ENCODE measurements at places on chromosomes 5 and 9.

DNA sequence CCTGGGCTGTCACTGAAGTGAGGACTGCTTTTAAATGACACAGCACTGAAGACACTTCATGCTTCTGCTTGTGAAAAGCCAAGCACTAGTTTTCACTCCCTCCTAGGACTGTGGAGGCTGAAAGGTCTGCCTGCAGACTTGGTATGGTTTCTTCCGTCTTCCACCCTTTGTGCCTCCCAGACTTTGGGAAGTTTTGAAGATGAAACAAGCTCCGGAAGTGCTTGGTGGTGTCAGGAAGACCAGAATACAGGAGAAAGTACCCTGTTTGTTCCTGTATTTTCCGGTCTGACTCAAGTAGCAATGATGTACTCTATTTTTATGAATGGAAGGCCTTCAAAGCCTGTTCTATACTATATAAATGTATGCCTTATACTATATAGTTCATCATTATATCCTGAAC is 222.7 kb downstream of the PDZD2 start:
- no peak for DNase-seq

GRCh38 chr5:178357121-178357521 is 124.5 kb upstream of the PHYKPL start:
- DNase-seq, result no peak

DNA sequence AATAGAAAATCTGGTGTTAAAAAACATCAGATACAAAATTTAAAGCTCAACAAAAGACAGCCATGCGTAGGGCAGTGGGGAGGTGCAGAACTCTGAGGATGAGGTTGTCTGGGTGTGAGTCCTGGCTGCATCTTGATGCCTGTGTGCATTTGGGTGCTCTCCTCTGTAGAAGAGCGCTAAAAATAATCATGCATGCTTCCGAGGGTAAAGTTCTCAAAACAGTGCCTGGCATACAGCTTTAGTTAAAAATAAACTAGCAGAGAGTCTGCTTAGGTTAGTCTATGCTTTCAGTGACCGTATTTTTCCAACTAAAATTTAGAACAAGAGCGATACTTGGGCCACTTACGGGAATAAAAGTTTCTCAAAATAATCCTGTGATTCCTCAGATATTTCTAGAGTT is 55.5 kb upstream of the SPATA31C2 start:
- no peak for DNase-seq

- DNase-seq, result no peak
These were observed 26.4 kb upstream of the EXOC3 start for GRCh38 chr5:416636-416960.

DNA sequence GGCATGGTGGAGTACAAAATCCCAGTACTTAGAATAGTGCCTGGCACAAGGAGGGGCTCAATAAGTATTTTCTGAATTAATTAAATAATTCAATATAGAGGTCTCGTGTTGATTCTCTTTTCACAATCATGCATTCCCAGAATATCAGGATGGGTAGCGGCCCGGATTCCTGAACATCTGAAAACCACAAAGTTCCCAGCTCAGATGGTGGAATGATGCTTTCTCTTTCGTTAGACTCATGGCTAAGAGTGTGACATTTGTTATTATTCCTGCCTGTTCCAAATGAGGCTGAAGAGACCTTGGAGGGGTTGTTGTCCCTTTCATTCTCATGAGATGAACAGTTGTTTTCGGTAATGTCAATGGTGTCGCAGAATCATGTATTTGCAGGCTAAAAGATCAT is 95.4 kb upstream of the LIFR start:
- no peak for DNase-seq

DNA sequence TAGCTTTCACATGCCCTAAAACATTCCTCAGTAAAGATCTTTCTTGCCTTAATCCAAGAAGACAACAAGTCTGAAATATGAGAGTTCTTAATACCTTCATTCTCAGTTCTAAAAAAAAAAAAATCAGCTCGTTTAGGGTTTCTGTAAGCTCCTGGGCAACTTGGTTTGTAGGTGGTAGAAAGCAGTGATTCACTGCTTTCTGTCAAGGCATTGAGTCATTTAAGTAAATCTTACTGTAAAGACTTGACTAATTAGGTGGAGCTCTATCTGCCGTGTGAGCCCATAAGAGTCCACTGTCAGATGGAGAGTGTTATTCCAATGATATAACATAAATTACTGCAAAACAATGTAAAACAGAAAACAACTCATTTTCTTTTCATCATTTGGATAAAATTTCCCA is 56.1 kb upstream of the MAST4 start:
- no peak for DNase-seq

DNA sequence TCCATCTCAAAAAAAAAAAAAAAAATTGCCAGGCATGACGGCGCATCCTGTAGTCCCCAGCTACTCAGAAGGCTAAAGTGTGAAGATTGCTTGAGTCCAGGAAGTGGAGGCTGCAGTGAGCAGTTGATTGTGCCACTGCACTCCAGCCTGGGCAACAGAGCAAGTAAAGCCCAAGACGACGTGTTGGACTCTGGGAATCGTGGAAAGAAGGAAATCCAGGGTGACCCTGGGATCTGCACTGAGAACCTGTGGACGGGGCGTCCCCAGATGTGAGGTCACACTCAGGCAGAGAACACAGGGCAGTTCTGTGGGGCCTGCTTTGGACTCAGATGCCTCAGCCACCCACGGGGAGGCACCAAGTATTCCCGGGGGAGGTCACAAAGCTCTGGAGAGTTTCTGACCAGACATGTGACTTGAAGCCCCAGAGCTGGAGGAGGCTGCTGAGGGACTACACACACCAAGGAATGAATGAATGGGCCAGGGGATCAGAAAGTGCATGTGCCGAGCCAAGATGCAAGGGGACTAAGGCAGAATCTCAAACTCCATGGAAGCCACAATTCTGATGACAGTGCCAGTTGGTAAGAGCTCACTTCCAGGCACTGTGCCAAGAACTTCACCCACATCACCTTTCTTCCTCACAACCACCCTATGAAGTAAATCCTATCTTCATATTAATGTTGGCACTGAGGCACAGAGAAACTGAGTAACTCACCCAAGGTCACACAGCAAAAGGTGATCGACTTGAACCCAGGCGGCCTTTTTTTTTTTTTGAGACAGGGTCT is 12.9 kb downstream of the DYNC2I2 start:
- no peak for DNase-seq

DNA sequence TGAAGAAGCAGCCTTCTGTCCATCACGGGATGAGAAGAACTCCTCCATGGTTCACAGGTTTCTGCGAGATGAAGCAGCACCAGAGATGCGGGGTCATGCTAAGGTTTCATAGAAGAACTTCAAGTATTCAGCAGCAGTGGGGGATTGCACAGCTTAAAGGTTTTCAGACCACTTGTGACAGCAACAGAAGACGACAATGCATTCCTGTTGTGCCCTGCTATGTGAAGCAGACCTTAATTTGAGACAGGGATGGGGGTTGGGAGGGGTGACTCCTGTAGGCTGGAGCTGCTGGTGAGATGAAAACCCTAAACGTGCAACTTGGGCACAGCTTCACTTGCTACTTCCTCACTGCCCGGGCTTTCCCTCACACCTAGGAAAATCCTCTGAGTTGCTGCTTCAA is 256.0 kb downstream of the SLIT3 start:
- DNase-seq, result no peak

GRCh38 chr5:150836064-150836463 is 10.3 kb upstream of the IRGM start:
- DNase-seq, result no peak

GRCh38 chr5:128340648-128341047 is 197.4 kb downstream of the FBN2 start:
- DNase-seq, result no peak

- DNase-seq, result no peak
These were observed 247.2 kb downstream of the NTRK2 start for GRCh38 chr9:84916769-84917168.

GRCh38 chr5:51872144-51872543 is 488.9 kb downstream of the ISL1 start:
- no peak for DNase-seq

GRCh38 chr5:112584781-112585180 is 152.9 kb upstream of the APC start:
- no peak for DNase-seq

GRCh38 chr5:112933651-112934365 is 11.8 kb upstream of the REEP5 start:
- no peak for DNase-seq

- DNase-seq, result no peak
These were observed 48.2 kb downstream of the COL27A1 start for GRCh38 chr9:114203410-114204140.

GRCh38 chr5:170805666-170806065 is 22.1 kb downstream of the GABRP start:
- no peak for DNase-seq

DNA sequence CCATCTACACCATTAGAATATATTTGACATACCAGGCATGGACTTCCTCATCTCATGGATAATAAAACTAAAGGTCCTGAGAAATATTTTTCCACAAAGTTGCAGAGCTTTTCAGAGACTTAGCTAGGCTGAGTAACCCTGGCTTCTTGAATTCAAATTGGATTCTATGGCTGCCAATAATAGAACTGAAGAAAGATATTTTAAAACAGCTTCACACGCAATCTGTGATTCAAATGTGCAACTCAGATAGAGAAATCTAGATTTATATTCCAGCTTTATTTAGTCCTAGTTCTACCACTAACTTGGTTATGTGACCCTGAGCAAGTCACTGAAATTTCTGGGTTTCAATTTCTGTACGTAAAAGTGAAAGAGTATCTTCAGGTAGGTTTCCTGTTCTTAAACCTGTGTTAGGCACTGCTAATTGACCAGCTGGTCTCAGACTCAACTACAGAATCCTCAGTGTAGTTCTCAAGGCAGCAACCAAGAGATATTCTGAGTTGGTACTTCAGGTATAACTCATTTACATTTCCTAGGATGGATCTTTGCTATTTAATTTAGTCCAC is 235.3 kb downstream of the GABRB2 start:
- no peak for DNase-seq

DNA sequence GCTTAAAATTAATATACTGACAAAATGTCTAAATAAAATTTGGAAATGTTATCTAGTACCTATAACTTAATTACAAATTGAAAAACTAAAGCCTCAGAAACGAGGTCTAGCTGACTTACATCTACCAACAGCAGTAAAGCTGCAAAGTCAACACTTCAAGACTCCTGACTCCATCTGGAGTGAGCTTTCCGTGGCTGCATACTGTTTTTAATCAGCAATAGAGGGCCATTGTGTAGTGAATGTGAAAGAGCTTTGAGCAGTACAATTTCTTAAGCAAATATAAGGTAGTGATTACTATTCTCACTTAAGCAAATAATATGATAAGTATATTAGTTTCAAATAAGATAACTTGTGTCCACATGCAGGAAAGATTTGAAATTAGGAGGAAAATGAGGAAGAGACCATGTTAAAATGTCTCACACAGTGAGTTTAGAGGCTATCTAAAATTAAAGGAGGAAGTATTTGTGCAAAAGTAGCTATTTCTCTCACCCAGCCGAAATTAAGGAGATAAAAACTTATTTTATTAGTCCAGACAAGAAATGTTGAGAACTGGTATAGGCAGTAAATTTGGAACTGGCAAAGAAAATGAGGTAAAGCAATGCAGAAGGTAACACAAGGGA is 6.4 kb downstream of the SPINK6 start:
- DNase-seq, result no peak

DNA sequence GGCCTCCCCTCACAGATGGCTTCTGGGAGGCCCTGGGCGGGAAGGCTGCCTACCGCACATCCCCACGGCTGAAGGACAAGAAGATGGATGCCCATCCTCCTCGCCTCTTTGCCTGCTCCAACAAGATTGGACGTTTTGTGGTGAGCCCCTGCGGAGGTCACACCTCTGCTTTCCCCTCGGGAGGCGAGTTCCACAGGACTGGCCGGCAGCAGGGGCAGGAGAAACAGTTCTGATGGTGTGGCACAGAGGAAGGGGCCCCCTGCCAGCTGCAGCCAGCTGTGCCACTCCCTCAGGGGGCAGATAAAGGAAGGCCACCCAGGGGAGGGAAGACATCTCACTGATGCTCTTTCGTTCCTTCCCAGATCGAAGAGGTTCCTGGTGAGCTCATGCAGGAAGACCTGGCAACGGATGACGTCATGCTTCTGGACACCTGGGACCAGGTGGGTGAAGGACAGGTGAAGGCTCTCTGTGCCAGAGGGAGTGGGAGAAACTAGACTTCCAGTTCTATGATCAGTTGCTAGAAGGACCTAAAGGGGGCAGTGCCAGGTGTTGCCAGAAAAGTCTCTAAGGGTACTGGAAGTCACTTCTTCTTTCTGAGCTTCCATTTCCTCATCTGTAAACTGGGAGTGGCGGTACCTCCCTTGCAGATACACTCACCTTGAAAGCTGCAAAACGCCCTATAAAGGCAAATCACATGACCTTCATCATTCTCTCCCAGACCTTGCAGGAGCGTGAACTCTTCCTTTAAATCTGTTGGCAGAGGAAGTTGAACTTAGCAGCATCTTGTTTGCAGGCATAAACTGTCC is 41.0 kb downstream of the STOM start:
- DNase-seq, result no peak

- DNase-seq, result no peak
These were observed 88.2 kb upstream of the BASP1 start for GRCh38 chr5:17129093-17129849.

DNA sequence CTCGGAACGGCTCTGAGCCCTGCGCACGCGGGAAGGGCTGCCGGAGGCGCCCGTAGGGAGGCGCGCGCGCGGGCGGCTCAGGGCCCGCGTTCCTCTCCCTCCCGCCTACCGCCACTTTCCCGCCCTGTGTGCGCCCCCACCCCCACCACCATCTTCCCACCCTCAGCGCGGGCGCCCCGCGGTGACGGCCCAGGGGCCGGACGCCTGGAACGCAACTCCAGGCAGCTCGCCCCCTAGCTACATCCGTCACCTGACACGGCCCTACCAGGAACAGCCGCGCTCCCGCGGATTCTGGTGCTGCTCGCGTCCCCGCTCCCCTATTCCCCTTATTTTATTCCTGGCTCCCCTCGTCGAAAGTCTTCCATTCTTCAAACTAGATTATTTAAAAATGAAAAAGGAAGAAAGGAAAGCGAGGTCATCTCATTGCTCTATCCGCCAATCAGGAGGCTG is at the start of gene CDKN2B-AS1:
TSS of gene CDKN2B-AS1 (plus strand) at position 236 of the 450 bp plus-strand sequence.
- no peak for DNase-seq

GRCh38 chr5:55917402-55918086 is 66.4 kb downstream of the IL31RA start:
- no peak for DNase-seq

DNA sequence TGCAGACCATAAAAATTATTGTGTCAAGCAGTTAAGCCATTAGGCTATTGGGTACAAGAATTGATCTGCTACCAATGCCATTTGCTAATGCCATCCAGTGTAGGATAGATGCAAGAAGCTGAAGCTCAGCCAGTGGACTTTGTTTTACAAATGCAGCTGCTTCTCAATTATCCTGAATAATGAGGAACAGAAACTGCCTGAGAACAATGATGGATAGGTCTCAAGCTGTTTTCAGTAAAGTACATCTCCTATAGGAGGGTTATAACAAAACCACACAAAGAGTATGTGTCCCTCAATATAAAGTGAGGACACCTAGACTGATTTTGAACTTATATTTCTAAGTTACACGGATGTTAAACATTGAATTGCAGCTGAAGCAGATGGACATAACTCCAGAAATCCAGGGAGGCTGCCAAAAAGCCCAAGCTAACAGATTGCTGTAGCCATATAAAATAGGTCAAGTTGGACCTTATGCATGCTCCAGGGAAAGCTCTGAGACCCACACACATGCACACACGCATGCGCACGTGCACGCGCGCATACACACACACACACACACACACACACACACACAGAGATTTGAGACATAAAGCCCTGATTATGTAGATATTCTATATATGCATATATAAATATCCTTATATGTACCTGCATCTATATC is 482.7 kb upstream of the CD180 start:
- DNase-seq, result no peak

GRCh38 chr5:167861129-167861927 is 430.1 kb upstream of the WWC1 start:
- DNase-seq, result no peak

- no peak for DNase-seq
These were observed 72.5 kb upstream of the GPR151 start for GRCh38 chr5:146588331-146589027.
